ENCODE measurements at places on chromosomes 13 and 19. TPM values are rescaled to one million over a fixed set of nuclear protein-coding genes. Genes with fewer than 3 reads are reported as not detected.
A peak's percentile ranks its signal among the peaks of the same experiment; 100 is the strongest.

GRCh38 chr13:41402691-41403511, 54.4 kb upstream of the RGCC start:
- DNase-seq, result no peak

Gene C5AR1
- total RNA-seq, result 1.4 TPM

- DNase-seq, result no peak
These were observed 7.9 kb upstream of the FRY start for GRCh38 chr13:32023698-32024097.

- no peak for DNase-seq
These were observed 1442.9 kb downstream of the SLITRK1 start for GRCh38 chr13:82439159-82439904.

DNA sequence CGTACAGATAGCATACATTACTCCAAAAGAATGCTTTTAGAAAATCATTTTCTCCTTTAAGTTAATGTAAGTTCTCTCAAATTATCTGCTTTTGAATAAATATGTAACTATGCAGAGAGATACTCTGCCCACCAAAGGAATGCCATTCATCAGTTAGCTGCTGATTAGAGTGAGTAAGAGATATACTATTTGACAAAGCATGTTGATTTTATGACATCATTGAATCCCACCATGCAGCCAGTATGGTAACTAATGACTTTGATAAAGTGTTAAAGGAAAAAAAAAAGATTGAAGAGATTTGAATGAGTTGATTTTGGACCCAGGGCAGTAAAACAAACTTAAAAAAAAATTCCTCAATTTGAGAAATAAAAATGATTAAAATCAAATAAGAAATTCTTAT, 521.5 kb downstream of the SLITRK6 start:
- no peak for DNase-seq

GRCh38 chr19:53982001-53982451, 9.4 kb upstream of the CACNG6 start:
- no peak for DNase-seq

Gene SLC10A2
- not detected for total RNA-seq

- DNase-seq, result no peak
These were observed 8.3 kb downstream of the GNG7 start for GRCh38 chr19:2694196-2694595.

GRCh38 chr13:51734786-51735185, 69.2 kb downstream of the DHRS12 start:
- DNase-seq, result no peak

Gene MEF2B
- total RNA-seq, result 2.2 TPM

GRCh38 chr13:111539791-111540446, 219.5 kb downstream of the TEX29 start:
- no peak for DNase-seq

DNA sequence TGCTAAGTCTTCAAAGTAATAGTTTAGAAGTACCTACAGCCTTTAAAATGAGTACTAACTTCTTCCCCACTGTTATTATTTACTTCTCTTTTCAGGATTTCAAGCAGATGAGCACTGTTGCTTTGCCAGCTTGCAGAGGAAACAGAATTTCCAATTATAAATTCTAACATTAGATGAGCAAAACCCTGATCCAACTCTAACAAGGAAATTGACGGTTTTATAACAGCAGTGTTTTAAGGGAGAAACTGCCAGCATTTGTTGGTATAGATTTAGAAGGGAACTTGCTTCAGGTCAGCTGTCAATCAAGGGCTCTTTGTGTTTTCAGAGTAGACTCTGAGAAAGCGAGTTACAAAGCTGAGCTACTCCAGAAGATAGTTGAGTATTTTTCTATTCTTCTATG, 120.5 kb downstream of the RAP2A start:
- DNase-seq, result no peak

Gene ZNF728
- not detected for total RNA-seq

GRCh38 chr19:18919900-18920214, 342 bp downstream of the DDX49 start:
- DNase-seq, result no peak

Gene IGFL2
- total RNA-seq, result 0.23 TPM

DNA sequence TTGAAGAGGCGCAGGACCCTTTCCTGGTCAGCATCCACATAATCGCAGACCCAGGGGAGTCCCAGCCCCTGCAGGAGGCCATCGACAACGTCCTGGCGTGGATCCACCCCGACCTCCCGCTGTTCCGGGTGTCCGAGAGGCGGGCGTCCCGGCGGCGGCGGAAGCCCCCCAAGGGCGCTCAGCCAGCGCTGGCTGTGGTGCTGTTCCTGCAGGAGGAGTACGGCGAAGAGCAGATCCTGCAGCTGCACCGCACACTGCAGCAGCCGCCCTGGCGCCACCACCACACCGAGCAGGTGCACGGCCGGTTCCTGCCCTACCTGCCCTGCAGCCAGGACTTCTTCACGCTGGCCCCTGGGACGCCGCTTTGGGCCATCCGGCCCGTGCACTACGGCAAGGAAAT, 29.3 kb downstream of the FAM124A start:
- no peak for DNase-seq

GRCh38 chr13:40933508-40934204, 85.5 kb downstream of the ELF1 start:
- DNase-seq, result no peak

DNA sequence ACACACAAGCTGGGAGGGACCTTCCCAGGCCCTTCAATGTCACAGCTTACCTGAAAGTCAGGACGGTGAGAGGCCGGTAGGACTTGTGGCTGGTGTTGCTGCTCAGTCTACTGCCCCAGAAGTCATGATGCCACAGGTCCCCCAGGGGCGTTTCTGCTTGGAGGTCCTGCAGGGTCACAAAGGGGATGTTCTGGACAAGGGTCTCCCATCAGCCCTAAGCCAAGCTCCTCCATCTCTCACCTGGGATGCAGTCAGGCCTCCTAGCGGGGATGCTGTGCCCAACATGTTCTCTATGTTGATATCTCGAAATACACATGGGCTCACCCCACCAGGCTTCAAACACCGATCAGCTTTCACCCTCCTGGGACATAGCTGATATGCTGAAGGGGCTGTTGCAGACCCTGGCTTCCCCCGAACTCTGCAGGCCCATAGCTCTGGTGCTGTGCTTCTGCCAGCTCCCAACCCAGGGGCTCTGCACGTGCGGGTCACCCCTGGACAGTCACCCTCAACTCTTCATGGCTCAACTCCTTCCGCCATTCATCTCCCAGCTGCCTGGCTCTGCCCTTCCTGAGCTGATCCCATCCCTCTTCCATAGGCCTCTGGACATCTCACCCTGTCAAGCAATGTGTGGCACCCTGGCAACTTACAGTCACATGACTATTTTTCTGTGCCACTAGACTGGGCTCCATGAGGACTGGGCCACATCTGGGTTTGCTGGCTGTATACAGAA, 10.3 kb downstream of the TMTC4 start:
- no peak for DNase-seq

Gene TEX29
- total RNA-seq, result 0.42 TPM

DNA sequence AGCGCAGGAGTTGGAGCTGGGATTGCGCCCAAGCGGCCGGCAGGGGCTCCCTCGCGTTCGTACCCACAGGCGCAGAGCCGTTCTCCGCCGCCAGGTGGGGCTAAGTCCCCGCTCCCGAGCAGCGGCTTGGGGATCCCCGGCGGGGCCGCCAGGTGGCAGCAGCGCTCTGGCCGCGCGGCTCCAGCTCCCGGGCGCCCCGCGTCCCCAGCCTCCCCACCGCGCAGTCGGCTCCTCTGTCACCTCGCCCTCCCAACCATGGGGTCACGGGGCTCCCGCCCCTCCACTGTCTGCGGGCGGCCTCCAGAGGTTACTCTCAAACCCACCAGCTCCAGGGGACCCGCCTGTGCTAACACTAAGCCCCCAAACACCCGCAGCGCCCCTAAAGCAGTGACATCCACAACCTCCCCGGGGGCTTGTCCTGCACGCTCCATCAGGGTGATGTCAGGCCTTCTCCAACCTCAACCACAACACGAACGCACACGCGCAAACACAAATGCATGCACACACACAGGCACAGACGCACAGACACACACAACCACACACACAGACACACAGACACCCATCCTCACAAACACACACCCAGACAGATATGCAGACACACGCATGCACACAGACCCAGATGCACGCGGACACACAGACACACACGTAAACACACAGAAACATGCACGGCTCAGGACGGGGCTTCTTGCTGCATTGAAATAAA, 18.4 kb upstream of the KCTD15 start:
- DNase-seq, result peak; percentile 76

DNA sequence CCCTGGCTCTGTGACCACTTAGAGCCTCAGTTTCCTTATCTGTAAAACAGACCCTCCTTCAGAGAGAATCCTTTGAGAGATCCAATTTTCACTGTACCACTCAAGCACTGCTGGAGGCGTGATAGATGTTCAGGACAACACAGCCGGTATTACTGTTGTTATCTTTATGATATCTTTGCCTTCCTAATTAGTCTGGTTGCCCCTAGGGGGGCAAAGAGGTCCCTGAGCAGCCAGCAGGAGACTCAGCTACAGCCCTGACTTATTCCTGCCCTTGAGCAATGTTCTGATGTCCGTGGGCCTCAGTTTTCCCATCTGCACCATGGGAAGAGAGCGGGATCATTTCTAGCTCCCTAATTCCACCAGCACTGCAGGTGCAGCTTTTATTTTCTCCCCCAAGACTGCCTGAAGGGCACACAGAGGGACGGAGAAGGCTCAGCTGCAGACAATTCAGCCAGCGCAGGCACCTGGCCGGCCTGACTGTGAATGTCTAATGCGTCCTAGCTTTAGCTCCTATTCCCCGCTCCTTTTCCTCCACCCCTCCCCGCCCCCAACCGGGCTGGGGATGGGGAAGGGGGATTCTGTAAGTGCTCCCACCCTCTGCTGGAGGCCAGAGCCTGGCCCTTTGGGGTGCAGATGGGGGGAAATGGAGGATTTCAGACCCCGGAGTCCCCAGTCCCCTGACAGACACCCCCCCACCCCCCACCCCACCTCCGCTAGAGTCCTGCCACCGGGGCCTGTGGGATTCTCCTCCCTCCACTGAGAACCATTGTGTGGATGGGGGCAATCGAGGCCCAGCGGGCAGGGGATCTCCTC, 16.2 kb downstream of the TLE5 start:
- no peak for DNase-seq

DNA sequence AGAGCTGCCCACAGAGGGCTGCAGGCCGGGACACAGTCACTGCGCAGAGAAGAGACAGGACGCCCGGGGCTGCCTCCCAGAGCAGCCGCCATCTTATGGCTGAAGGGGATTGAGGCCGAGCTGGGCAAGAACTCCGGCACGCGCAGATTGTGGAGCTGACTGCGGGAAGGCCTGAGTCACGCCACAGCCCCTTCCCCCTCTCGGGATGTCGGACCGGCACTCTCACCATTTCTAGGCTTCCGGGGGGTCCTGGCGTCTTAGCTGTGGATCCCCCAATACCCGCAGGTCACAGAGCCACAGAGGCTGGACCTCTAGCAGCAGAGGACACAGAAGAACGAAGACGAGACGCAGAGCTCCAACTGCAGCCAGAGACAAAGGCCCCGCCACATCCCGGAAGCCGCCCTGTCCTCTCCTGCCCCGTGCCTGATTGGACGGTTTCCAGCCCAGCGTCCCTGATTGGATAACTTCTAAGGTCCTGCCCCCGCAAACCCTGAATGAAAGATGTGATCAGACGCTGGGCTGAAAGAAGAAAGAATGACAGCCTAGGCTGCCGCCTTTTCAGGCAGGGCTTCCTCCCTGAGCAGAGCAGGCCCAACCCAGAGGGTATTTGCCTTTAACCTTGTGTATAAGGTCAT, at the start of gene ZNF43:
ZNF43 (minus strand) TSS at position 373 of the 635 bp plus-strand sequence; CDS start at position 229, 144 bp downstream.
- DNase-seq, result peak; percentile 87

- no peak for DNase-seq
These were observed 507.2 kb upstream of the SLC10A2 start for GRCh38 chr13:103573446-103573845.

DNA sequence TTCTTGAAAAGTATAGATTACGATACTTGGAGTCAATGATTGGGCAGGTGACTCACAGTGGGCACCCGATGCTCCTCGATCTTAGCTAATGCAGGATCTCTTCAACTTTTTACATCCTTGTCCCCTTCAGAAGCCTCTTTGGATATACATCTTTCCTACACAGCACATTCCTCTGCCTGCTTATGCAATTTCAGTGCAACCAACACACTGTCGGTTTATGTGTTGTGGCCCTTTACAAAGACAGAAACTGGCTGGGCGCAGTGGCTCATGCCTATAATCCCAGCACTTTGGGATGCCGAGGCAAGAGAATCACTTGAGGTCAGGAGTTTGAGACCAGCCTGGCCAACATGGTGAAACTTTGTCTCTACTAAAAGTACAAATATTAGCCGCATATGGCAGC, 2.6 kb downstream of the GPR42 start:
- no peak for DNase-seq

GRCh38 chr19:48556163-48556562, 4.2 kb downstream of the SULT2B1 start:
- DNase-seq, result no peak

GRCh38 chr19:17078036-17078919, 2.7 kb downstream of the MYO9B start:
- DNase-seq, result no peak

Gene ANGPTL4
- 2.3 TPM for total RNA-seq

Gene RPS19
- 2,887 TPM for total RNA-seq

Gene ZNF559
- 5.0 TPM for total RNA-seq

DNA sequence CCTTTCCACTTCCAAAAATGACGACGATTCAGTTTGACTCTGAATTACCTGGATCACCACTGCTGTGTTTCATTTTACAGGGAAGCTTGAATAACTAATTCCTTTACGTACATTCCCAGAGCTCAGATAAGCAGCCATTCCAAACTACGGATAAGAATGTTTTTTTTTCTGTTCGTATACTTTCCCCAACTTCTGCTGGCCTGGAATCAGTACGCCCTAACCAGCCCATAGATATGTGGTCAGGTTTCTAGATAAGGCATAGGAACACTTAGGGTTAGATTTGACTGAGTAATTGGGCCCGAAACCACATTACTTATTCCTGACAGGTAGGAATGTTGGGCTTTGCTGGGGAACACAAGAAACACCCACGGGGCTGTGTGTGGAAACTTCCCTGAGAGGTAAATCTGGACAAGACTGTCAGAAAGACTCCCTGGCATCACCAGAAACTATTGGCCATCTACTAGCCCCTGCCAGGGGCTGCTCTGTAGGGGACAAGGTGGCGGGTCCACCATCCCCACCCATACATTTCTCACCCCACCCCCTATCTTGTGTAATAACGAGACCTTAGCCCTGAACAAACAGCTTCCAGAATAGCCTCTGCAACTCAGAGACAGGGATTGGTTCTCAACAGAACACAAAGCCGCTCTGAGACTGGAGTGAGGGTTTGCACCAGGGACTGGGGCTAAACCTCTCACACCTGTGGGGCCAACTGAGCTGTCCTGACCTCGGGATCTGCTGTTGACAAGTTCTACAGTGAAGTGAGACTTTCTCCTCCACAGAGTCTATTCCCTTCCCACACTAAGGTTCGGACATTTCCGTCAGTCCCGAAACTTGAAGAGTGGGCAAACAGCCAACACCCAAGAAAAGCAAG, 15.6 kb downstream of the RHPN2 start:
- no peak for DNase-seq

GRCh38 chr13:101841698-101842097, 389.2 kb downstream of the ITGBL1 start:
- DNase-seq, result no peak
